Activated T-helper 2 cell treated with anti-CD3 and anti-CD28 coated beads, Interferon-gamma antibody, Interleukin-2, Interleukin-4, amounts not matched to agents 10 μg/mL and 5 μg/mL and 100 μg/mL, durations not matched to agents 14 hours and 24 hours and 36 hours (primary cell): ENCODE measurements at places on chromosomes 12 and 14. TPM values are rescaled to one million over a fixed set of nuclear protein-coding genes. Genes with fewer than 3 reads are reported as not detected.
A peak's percentile ranks its signal among the peaks of the same experiment; 100 is the strongest.

- no peak for DNase-seq
Measured at GRCh38 chr12:85516667-85517325, 236.8 kb downstream of the ALX1 start.

- DNase-seq: no peak
Measured at GRCh38 chr14:100342195-100342594, 19.1 kb downstream of the SLC25A47 start.

Gene DIO2
- not detected in 2 replicates for total RNA-seq

Gene ALX1
- total RNA-seq: not detected in 2 replicates

DNA sequence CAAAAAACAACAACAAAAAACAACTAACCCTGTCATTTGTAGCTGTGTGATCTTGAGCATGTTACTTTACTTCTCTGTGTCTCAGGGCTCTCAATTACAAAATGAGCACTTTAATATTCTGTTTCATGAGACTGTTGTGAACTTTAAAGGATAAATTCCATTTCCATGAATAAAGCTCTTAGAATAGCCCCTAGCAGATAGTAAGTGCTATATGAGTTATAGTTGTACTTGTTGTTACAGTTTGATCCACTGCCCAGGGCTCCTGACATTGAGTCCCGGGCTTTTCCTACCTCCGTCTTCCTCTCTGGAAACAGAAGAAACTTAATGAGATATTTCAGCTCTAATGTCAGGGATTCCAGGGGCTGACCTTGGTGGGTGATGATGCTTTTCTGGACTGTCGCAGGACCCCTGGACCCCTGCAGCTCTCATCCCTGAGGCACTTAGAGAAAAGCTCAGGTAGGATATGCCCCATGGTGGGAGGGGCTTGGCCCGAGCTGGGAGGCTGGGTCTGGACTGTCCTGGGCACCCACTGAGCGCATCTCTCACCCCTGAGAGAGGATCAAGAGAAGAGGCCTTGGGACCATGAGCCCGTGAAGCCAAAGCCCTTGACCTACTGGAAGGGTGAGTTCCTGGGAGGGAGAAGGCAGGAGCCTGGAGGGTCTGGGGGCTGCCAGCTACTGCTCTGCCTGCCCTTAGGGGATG lies 5.1 kb downstream of the P3H3 start:
- DNase-seq: no peak

GRCh38 chr12:52903855-52904508 lies 894 bp downstream of the KRT8 start:
- DNase-seq: peak; percentile 18

Gene PRIMA1
- not detected in 2 replicates for total RNA-seq

DNA sequence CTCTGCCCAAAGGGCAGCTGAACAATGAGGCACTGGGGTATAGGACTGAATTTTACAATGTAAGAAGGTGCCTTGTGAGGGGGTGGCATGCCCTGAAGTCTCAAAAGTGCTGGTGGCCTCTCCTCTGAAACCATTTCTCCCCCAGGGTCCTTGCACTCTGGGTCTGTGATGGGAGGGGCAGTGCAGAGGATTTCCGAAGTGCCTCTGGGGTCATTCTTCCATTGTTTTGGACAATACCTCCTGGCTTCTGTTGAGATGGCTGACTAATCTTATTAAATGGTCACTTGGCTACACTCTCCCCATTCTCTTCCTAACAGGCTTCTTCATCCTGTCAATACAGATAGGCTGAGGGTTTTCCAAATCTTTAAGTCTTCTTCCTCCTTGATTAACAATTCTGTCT lies 59.3 kb downstream of the UNC79 start:
- DNase-seq: no peak

Gene IFNG
- 46.0 and 46.3 TPM in 2 replicates for total RNA-seq

GRCh38 chr12:75525263-75525662 lies 13.9 kb upstream of the KRR1 start:
- no peak for DNase-seq

Gene ACSM4
- not detected in 2 replicates for total RNA-seq

GRCh38 chr12:47360771-47361388 lies 281.1 kb upstream of the AMIGO2 start:
- DNase-seq: peak; percentile 58

Gene TMTC1
- total RNA-seq: 1.4 TPM in 2 replicates

- DNase-seq: no peak
Measured at GRCh38 chr14:66657780-66658179, 149.8 kb downstream of the GPHN start.

GRCh38 chr14:62800577-62800976 lies 244.7 kb downstream of the KCNH5 start:
- DNase-seq: no peak

- DNase-seq: no peak
Measured at GRCh38 chr12:104499668-104500332, 43.1 kb downstream of the CHST11 start.

DNA sequence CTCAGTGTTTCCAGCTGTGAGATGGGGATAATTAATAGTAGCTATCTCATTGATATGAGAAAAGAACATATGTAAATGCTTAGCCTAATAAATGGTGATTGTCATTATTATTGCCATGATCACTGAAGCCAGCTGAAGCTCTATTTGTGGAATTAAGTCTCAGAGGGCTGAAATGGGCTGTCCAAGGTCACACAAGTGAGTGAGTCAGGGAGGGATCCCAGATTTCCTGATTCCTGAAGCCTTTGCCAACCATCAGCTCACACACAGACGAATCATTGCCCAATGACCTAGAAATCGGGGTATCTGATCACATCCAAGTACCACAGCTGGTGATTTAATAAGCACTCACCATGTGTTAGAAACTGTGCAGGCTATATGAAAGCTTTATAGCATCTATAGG lies 21.6 kb upstream of the TMEM229B start:
- DNase-seq: no peak

DNA sequence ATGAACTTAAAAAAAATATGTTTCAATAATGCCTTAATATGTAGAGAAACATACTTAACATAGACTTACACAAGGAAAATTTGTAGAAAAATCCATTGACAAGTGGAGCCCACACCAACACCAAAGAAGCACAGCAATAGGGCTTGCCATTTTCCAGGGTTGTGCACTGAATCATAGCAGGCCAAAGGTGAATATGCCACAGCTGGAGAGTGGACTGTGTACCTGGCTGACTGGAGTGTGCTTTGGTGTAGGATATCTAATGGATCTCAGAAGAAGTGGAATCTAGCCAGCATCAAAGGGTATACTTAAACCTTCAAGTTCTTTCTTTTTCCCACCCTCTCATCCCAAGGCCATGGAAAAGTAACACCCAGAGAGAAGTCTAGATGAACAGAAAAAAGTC lies 4.8 kb downstream of the RPL10L start:
- no peak for DNase-seq

Gene PRB2
- not detected in 2 replicates for total RNA-seq

Gene RND1
- total RNA-seq: 3.5 and 4.7 TPM in 2 replicates

GRCh38 chr14:74974364-74975058 lies 19.1 kb upstream of the PGF start:
- no peak for DNase-seq

Gene PTPRB
- not detected in 2 replicates for total RNA-seq

Gene CLEC4E
- not detected in 2 replicates for total RNA-seq

DNA sequence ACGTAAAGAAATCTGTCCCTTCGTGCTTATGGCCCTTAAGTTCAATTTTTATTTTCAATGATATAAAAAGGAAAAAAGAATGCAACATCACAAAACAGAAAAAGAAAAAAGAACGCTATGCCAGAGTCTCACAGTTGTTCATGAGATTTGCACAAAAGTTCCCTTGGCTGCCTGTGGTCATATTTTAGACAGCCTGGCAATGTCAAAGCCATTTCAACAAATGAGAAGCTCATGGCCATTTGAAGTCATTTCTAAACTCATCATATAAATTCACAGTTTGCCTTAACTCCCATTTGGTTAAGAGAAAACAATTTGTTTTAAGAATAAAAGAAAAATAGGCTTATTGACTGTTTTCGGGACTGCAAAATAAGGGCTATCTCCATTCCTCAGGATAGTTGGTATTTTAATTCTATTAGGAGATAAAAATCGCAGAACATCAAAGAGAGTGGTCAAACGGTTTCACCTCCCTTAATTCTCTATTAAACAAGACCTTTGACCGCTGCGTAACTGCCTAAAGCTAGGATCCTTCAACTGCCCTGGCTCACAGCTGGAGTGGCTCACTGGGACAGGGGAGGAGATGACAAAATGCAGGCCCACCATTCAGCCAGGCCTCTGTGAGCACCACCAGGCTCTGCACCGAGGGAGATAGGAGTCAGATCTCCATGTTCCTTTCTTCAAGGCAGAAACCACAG lies 119.2 kb upstream of the DAAM1 start:
- no peak for DNase-seq

DNA sequence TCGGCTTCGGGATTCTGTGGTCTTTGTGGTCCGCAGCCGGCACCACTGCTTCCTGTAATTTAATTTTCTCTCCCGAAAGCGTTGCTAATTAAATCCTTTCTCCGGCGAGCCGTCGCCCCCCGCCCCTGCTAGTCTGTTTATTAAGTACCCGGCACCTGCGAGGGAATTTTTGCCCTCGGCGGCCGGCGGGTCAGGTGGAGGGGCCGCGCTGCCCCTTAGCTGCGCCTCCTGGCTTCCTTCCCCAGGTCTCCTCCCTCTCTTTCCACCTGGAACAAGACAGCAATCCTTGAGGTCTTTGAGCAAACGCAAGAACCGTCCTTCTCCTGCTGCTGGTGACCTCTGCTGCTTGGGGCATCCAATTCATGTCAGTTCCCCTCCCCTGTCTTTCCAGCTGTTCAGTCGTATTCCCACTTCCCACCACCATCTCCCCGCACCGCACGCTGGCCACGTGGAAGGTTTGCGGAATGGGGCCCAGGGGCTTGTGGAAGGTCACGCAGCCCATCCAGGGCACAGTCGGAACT lies 16.2 kb downstream of the ZDHHC22 start:
- DNase-seq: no peak

DNA sequence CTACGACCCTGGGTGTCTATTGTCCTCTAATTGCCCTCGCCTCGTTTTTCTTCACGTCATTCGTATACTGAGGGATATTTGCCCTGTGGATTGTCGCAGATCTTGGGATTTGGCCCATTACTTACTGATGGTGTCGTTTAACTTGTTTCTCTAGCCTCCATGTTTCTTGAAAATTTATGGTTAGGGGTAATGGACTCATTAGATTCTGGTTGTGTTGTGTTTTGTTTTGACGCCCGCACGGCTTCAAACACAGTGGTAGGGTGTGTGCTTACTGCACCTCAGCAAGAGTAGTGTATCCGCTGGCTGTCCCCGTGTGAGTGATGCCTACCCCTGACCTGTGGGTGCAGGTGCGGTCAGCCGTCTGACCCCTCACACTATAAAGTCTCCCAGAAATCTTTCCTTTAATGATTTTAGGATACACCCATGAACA lies 874 bp upstream of the RNU6-8 start:
- no peak for DNase-seq

DNA sequence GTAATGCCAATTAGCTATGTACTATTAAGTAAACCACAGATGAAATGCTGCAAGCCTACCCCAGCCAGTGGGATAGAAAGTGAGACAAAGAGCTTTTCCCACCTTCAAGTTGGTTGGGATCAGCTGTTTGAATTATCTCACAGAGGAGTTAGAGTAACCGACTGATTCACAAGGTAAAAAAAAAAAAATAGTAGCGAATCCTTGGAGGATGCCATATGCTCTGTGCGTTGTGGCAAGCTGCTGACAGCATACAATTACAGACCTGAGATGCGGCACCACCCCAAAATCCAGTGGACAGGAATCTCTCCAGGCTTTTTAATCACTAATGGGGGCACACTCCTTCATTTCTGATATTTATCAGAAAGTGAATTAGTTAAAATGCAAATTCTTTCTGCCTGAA lies 157.0 kb upstream of the RMST start:
- DNase-seq: no peak
